ENCODE measurements at places on chromosomes 12 and 14.

DNA sequence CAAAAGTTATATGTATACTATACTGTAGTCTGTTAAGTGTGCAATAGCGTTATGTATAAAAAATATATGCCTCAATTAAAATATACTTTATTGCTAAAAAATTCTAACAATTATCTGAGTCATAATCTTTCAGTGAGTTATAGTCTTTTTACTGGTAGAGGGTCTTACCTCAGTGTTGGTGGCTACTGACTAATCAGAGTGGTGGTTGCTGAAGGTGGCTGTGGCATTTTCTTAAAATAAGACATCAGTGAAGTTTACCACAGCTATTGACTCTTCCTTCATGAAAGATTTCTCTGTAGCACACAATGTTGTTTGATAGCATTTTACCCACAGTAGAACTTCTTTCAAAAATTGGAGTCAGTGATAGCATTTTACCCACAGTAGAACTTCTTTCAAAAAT lies 23.4 kb downstream of the POLR3B start:
- no peak for DNase-seq

GRCh38 chr12:9404469-9405260 lies 196.5 kb upstream of the PZP start:
- DNase-seq, result no peak

DNA sequence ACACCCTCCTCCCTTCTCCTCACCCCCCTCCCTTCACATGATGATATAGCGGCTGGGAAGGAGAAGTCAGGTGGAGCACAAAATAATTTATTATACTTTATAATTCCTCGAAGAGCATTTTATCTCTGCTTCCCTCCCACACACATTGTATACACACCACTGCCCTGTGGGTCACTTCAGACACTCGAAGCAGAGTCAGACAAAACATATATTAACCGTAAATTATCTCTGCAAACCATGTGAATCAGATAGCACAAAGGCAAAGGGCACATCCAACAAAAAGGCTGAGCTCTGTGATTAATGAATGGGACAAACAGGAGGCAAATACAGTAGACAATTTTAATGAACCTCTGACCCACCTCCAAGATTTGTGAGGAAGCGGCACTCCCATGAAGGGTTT lies 450.7 kb downstream of the GALC start:
- no peak for DNase-seq

DNA sequence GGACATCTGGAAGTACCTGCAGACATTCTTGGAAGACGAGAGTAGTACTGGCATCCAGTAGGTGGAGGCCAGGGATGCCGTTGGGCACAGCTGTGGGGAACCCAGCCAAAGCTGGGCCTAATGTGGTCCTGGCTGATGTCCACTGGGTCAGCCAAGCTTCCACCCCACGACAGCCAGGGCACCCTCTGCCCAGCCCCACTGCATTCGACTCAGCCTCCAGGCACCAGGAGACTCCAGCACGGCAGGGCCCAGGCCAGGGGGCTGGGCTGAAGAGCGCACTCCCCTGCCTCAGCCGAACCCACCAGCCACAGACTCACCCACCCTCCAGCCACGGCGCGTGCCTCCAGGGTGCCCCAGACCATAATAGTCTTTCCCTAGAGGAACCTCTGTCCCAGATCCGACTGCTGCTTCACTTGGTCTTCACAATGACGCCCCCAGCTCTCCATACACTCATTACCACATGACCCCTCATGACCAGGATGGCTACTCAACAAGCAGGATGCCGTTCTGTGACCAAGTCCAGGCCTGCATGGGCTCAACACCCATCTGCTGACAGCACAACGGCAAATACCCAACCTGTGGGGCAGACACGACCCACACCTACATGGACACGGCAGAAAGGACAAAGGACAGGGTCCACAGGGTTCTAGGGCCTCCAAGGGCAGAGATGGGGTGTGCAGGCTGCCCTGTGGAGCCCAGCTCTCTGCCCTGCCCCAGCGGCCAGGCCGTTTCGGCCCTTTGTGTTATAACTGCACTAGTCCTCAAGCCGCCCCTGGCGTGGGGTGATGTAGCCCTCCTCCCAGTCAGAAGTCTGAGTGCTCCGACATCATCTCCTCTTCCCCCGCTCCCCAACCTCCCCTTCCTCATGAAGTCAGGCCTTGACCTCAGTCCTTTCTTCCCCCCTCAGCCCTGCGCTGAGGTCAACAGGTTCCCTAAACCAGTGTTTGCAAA lies 22.8 kb downstream of the ITPK1 start:
- DNase-seq, result no peak

- no peak for DNase-seq
Observed at GRCh38 chr12:42663621-42664020, 74.1 kb upstream of the PRICKLE1 start.

DNA sequence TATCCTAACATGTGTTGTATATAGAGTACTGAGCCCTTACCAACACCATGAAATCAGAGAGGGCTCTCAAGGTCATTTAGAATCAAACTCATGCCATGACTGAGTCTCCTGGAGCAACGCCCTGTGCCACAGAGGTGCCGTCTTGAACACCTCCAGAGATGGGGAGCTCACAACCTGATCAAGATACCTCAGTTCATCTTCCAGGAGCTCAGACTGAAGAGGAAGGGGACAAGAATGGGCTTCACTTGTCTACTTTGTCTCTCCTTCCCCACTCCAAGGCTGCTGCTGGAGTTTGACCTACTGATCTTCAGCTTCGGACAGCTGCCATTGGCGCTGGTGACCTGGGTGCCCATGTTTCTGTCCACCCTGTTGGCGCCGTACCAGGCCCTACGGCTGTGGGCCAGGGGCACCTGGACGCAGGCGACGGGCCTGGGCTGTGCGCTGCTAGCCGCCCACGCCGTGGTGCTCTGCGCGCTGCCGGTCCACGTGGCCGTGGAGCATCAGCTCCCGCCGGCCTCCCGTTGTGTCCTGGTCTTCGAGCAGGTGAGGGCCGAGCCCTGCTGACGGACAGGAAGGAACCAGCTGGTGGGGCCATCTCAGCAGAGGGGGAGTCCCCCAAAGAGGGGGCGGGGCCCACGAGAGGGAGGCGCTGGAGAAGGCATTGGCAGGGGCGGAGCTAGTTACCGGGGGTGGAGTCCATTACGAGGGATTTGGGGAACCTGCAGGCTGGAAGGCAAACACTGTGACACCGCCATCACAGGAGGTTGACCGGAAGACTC lies 12.0 kb downstream of the SOAT2 start:
- no peak for DNase-seq

- DNase-seq, result no peak
Observed at GRCh38 chr12:10131111-10131690, 1.2 kb upstream of the CLEC7A start.

DNA sequence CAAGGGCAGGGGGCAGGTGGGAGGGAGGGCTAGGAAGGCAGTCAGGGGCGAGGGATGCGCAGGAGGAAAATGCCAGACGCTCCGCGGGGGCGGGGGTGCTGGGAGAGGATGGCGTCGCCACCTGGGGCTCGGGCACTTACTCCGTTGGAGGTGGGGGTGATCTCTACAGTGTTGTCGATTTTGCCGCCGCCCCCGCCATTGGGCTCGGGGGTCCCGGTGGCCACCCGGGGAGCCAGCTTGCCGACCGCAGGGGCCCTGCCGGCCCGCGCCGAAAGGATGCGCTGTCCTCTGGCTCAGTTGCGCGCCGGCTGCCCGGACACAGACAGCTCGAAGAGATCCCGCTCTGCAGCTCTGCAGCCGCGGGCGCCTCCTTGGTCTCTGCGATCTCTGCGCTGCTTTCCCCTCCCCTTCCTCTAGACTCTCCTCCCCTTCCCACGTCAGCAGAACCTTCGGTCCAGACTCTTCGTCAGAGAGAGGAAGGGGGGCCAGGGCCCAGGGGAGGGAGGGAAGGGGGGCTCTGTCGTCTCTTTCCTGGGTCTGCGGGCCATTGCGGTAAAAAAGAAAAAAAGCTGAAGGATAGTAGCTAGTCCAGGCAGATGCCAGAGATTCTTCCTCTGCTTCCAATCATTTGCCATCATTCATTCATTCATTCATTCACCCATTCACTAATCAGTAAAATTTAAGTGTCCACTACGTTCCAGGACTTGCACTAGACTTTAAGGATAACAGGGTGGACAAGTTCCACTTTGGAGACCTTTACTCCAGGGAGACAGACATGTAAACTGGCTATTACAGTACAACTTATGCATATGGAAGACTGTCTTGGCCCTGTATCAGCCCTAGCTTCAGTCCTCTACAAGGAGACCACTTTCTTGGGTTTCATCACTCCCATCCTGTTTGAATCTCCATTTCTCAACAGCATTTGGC lies at the start of gene SLC22A17:
SLC22A17 (minus strand) TSS at position 382 of the 927 bp plus-strand sequence.
- DNase-seq, result peak; percentile 77

DNA sequence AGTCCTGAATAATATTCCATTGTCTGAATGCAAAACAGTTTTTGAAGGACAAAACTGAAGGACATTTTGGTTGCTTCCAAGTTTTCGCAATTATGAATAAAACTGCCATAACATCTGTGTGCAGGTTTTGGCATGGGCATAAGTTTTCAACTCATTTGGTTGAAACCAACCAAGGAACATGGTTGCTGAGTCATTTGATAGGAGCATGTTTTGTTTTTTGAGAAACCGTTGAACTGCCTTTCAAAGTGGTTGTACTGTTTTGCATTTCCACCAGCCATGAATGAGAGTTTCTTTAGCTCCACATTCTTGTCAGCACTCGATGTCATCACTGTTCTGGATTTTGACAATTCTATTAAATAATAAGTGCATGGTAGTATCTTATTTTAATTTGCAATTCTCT lies 23.0 kb upstream of the GSG1 start:
- DNase-seq, result no peak

DNA sequence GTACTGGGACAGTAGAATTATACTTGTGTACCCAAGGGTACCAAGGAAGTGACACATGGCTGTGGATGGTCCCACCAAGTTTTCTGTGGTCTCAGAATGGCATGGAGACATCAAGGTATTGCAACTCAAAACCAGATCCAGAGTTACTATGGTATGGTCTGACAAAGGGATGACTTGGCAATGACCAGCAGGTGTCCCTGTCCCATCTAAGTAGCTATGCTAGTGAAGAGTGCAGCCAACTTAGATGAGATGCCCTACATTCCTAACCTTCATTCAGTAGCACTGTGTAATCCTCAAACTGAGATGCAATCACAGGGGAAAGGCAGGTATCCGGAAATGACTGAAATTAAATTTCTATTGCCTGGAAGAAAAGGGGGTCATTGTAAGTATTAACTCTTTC lies 188.7 kb upstream of the TMEM260 start:
- no peak for DNase-seq

DNA sequence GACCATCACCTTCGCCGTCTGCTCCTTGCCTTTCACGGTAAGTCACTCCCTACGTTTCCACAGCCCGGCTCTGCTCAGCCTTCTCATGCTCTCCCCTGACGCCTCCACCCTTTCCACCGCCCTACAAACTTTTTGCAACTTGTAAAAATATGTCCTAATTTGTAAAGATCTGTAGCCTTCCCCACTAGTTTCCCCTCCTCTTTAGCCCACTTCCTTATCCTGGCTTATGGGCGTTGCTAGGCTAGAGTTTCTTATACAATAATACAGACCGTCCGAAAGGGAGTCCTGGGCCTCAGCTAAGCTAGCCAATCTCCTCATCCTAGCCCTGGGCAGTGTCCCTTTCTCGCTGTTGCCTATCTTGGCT lies 1.2 kb downstream of the PTGER2 start:
- DNase-seq, result no peak

GRCh38 chr12:79191391-79191790 lies 326.8 kb downstream of the SYT1 start:
- no peak for DNase-seq

GRCh38 chr14:65354131-65354530 lies 58.4 kb upstream of the FUT8 start:
- no peak for DNase-seq

GRCh38 chr12:69154585-69155363 lies 84.6 kb upstream of the CPSF6 start:
- DNase-seq, result peak; percentile 1

GRCh38 chr12:64323006-64323405 lies 67.6 kb downstream of the C12orf56 start:
- DNase-seq, result no peak

DNA sequence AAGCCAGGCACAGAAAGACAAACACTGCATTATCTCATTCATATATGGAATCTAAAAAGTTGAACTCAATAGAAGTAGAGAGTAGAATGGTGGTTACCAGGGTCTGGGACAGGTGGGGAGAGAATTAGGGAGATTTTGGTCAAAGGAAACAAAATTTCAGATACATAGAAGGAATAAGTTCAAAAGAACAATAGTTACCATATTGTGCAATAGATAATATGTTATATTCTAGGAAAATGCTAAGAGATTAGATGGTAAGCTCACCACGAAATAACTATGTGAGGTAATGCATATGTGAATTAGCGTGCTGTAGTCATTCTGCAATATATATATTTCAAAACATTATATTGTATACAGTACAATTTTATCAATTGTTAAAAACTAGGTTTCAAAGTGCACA lies 442.5 kb downstream of the KCNH5 start:
- DNase-seq, result no peak

DNA sequence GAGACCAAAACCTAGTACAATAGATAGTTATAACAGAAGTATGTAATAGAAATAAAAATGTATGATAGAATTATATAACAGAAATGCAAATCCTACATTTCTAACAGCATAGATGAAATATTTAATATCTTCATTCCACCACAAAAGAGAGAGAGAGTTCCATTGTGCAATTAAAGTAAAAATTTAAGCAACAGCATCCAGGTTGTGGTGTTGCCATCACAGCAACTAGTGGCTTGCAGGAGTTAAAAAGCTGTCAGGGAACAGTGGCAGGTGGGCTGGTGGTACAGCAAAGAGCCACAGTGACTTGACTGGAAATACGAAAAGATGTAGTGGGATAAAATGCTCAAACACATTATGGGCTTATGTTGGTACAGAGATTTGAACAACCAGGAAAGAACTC lies 57.1 kb upstream of the MDM1 start:
- no peak for DNase-seq

- no peak for DNase-seq
Observed at GRCh38 chr12:24947541-24948419, 1.1 kb downstream of the BCAT1 start.

- DNase-seq, result no peak
Observed at GRCh38 chr12:31801872-31802271, 73.1 kb upstream of the AMN1 start.

- no peak for DNase-seq
Observed at GRCh38 chr14:65637780-65638179, 225.2 kb downstream of the FUT8 start.

DNA sequence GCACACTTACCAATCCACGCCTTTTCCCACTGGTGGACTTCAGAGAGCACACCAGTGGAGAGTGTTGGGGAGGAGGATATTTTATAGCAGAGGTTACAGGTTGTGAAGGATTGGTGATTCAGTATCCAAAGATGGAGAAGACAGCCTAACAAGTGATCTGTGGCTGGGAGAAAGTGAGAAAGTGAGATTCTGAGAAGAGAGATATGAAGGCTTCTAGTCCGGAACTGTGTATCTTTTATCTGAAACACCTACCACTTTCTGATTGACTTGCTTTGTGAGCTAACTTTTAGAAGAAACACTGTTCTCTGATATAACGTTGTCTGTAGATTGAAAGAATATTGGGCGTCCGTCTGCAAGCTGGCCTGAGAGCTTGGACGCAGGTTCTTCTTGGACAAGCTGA lies 24.0 kb downstream of the DYNC1H1 start:
- no peak for DNase-seq

- no peak for DNase-seq
Observed at GRCh38 chr12:23043646-23044045, 418.7 kb downstream of the ETNK1 start.

All from nucleus accumbens (tissue), 56 donors.